ENCODE measurements at places on chromosomes 3 and 15.

GRCh38 chr3:116057400-116058006 is 387.8 kb downstream of the LSAMP start:
- H3K36me3 ChIP-seq = no peaks in the 10 kb centered on the region
- H3K27ac ChIP-seq = no peak overlapping the region
- no peak for DNase-seq
- H3K4me1 ChIP-seq = no peaks in the 10 kb centered on the region

DNA sequence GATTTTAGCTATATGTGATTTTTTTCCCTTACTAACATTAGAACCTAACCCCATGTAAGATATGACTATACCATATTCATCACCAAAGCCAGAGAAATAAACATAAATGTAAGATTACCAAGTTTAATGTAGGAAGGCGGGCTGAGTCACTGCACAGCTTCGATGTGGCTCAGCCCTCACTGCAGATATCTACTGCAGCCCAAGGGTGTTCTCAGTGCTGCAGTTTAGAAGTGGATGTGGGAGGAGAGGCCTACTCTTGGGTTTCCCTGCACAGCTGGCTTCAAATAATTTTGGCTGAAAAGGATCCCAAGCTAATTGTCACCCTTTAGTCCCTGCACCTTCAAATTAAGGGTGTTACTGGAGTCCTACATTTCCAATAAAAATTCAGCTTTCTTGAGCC is 9.3 kb downstream of the ARPP19 start:
- DNase-seq = peak; percentile 83
- H3K4me1 ChIP-seq = peaks cover 72% of the 10 kb centered on the region
- peaks cover 32% of the 10 kb centered on the region for H3K36me3 ChIP-seq
- no peaks in the 10 kb centered on the region for H3K27me3 ChIP-seq

DNA sequence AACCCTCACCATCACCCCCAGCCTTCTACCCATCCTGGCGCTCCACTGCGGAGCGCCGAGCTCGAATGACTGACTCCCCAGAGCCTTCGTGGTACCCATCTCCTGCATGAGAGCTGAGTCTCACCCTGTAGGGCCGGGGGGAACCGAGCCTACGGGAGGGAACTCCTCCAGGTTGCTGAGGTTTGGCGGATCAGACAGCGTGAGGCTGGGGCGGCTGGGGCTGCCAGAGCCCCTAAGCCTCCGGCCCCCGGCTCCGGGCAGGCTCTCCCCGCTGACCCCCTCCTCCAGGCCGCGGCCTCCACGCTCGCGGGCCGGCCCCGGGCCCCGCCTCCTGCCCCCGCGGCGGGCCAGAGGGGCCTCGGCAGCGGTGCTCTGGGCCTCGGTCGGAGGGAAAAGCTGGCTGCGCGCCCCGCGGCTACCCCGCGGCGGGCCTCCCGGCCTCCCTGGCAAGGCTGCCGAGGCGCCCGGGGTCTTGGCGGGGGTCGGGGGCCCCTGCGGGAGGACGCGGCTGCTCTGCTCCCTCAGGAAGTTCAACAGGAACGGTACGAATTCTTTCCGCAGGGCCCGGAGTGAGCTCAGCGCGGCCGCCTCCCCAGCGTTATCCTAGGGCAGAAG is 643 bp downstream of the CDAN1 start:
- peaks cover 19% of the 10 kb centered on the region for H3K36me3 ChIP-seq
- peaks cover 16% of the 10 kb centered on the region for H3K4me1 ChIP-seq
- no peaks in the 10 kb centered on the region for H3K27me3 ChIP-seq
- H3K4me3 ChIP-seq = peak overlapping the region; percentile 76
- H3K27ac ChIP-seq = peak overlapping the region; percentile 52

DNA sequence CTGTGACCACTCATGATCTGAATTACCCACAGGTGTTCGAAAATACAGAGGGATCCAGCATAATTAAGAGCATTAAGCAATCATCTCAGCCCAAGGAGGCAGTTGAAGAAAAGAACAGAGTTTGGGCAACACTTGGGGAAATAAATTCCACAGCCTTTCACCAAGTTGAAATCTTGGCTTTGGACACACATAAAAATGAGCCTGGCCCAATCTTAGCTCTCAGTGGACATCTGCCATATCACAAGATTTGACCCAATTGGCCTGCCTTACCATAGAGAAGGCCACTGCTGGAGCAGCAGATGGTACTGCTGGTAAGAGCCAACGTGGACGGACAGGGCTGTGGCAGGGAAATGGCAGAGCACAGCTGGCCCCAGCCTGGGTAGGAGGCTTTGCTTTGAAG is 13.0 kb downstream of the FOXP1 start:
- no peaks in the 10 kb centered on the region for H3K27me3 ChIP-seq
- no peaks in the 10 kb centered on the region for H3K4me1 ChIP-seq
- no peak for DNase-seq

DNA sequence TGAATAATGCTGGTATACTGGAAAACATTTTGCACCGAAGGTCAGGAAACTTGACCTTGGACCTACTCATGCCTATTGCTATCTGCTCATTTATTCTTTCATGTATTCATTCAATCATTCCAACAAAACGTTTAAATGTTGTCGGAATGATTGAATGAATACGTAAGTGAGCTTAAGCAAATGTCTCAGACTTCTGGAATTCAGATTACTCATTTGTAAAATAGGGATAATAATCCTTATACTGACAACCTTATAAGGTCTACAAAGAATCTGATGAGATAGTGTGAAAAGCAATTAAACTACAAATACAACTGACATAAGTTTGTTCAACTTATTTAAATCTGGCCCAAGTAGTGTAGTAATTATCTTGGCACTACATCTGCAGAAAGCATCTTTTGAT is 288.7 kb downstream of the WDR72 start:
- no peak overlapping the region for H3K4me3 ChIP-seq
- no peak overlapping the region for H3K27ac ChIP-seq
- no peaks in the 10 kb centered on the region for H3K4me1 ChIP-seq

- peaks cover 38% of the 10 kb centered on the region for H3K27me3 ChIP-seq
- H3K4me1 ChIP-seq = peaks cover 19% of the 10 kb centered on the region
- no peak for DNase-seq
- no peak overlapping the region for H3K27ac ChIP-seq
These were observed 39.5 kb upstream of the ATP2C1 start for GRCh38 chr3:130854208-130854864.

DNA sequence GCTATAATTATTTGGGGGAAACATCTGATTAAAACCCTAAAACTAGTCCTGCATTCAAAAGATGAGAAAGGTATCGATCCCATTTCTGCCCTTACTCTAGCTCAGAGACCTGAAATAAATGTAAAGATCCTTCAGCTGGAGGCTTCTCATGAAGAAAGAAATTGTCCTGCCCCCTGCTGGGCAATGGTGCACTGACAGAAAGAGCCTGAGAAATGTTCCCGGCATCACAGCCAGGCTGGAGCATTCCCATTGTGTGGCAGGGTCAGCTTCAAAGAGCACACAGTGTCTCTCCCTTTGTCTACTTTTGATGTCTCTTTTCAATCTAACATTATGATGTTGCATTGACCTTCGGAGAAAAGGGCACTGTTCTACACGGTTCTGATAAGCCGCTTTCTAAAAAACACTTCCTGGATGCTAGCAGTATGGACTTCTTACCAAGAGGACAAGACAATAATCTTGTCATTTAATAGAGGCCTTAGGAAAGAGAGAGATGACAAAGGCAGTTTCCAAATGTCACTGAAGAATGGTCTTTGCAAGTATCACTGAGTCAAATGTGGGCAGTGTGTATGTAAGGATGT is 287.5 kb downstream of the MAGI1 start:
- H3K4me1 ChIP-seq = no peaks in the 10 kb centered on the region
- peak; percentile 39 for DNase-seq
- no peaks in the 10 kb centered on the region for H3K27me3 ChIP-seq
- H3K27ac ChIP-seq = no peak overlapping the region

GRCh38 chr3:134057654-134058110 is 28.0 kb upstream of the SLCO2A1 start:
- no peak overlapping the region for H3K27ac ChIP-seq
- peaks cover 2% of the 10 kb centered on the region for H3K27me3 ChIP-seq
- no peak overlapping the region for H3K4me3 ChIP-seq

DNA sequence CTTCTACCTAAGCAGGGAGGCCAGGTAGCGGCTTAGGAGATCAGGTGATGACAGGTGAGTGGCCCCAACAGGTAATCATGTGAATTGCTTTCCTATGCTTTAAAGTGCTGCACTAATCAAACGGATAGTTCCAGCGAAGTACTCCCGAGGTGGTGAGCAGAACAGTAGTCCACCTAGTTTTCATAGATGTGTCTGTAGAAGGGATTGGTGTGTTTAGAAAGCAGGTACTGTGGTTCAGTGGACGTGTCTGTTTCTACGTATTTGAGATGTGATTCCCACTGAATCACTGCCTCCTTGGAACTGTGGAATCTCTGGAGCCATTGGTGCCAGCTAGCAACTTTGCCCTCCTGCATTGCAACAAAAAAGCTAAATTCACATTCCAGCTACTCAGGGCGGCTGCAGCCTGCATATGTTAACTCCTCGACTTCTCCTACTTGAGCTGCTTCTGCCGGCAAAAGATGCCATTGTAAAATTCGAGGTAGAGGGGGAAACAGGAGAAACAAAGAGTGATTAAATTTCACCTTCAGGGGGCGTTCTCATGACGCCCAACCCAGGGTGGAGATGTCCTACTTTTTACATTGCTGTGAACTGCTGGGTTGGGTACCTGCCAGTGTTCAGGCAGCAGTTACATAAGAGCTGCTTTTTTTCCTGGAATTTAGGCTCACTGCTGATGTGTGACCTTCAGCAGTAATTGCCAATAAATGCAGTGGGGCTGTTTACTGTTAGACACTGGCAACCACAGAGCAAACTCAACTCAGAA is 227.3 kb downstream of the ITPR1 start:
- H3K27ac ChIP-seq = no peak overlapping the region
- DNase-seq = peak; percentile 36
- H3K4me3 ChIP-seq = no peak overlapping the region
- H3K27me3 ChIP-seq = no peaks in the 10 kb centered on the region

- peaks cover 3% of the 10 kb centered on the region for H3K36me3 ChIP-seq
- peak; percentile 61 for DNase-seq
- H3K27me3 ChIP-seq = no peaks in the 10 kb centered on the region
- H3K4me1 ChIP-seq = peaks cover 46% of the 10 kb centered on the region
- peak overlapping the region; percentile 88 for H3K27ac ChIP-seq
- H3K4me3 ChIP-seq = peak overlapping the region; percentile 80
These were observed 50.6 kb upstream of the AKAP13 start for GRCh38 chr15:85329561-85330422.

DNA sequence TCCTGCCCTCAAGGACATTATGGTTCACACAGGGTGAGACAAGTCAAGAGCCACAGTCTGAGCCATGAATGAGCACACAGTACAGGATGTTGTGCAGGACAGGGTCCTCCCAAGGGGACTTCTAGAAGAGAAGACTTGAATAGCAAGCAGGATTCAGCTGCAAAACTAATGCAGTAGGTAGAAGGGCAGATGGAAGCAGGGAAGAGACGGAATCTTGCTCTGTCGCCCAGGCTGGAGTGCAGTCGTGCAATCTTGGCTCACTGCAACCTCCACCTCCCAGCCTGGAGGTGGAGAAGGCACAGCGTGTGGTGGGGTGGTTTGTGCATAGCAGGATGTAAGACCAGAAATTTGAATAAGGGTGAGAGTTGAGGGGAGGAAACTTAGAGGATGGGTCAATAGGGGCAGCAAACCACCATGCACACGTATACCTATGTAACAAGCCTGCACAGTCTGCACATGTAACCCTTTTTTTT is 8.0 kb downstream of the BCL2L10 start:
- H3K4me3 ChIP-seq = no peak overlapping the region
- peaks cover 4% of the 10 kb centered on the region for H3K27me3 ChIP-seq
- DNase-seq = no peak
- H3K27ac ChIP-seq = no peak overlapping the region
- H3K36me3 ChIP-seq = no peaks in the 10 kb centered on the region

- H3K4me3 ChIP-seq = no peak overlapping the region
- no peaks in the 10 kb centered on the region for H3K36me3 ChIP-seq
- H3K27ac ChIP-seq = no peak overlapping the region
- no peak for DNase-seq
These were observed 290.9 kb downstream of the OCA2 start for GRCh38 chr15:27808182-27808581.

- no peaks in the 10 kb centered on the region for H3K36me3 ChIP-seq
- no peak overlapping the region for H3K27ac ChIP-seq
- no peak for DNase-seq
- H3K27me3 ChIP-seq = peaks cover 2% of the 10 kb centered on the region
- H3K4me3 ChIP-seq = no peak overlapping the region
- no peaks in the 10 kb centered on the region for H3K4me1 ChIP-seq
These were observed 36.5 kb upstream of the UACA start for GRCh38 chr15:70799667-70800450.

- H3K4me1 ChIP-seq = peaks cover 6% of the 10 kb centered on the region
- H3K4me3 ChIP-seq = no peak overlapping the region
- H3K36me3 ChIP-seq = no peaks in the 10 kb centered on the region
- no peak for DNase-seq
These were observed 50.4 kb upstream of the ZDHHC23 start for GRCh38 chr3:113897373-113897777.

GRCh38 chr15:76467136-76467535 is 130.6 kb downstream of the ISL2 start:
- no peaks in the 10 kb centered on the region for H3K27me3 ChIP-seq
- H3K36me3 ChIP-seq = peaks cover 57% of the 10 kb centered on the region
- no peaks in the 10 kb centered on the region for H3K4me1 ChIP-seq
- H3K4me3 ChIP-seq = no peak overlapping the region

DNA sequence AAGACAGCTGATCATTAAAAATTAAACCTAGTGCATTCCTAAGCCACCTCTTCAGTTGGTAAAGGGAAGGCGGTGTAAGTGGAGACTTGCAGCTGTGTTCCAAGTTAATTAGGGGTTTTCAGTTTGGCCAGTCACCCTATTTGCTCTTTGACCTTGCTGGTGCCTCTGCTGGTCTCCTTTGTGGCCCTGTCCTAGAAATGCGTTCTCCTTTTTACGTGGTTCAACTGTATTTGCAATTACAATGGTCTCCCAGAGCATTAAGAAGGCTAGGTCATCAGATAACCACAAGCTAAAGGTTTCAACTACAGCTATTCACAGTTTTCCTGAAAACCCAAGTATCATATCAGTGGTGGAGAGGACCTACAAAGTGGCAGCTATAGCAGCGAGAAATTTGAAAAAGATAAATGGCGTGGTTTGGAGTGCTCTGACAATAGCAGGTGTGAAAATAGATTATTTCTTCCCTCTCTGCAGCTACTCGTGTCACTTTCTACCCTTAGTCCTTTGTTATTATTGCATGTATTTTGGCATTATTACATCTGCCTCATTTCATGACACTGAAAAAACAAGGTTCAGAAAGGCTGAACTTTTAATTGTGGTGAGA is 203.5 kb upstream of the TBC1D5 start:
- peaks cover 6% of the 10 kb centered on the region for H3K4me1 ChIP-seq
- H3K36me3 ChIP-seq = peaks cover 3% of the 10 kb centered on the region
- peaks cover 27% of the 10 kb centered on the region for H3K27me3 ChIP-seq
- no peak overlapping the region for H3K27ac ChIP-seq
- no peak for DNase-seq
